T-helper 17 cell (primary cell): ENCODE measurements at places on chromosomes 5 and 9.
A peak's percentile ranks its signal among the peaks of the same experiment; 100 is the strongest.

DNA sequence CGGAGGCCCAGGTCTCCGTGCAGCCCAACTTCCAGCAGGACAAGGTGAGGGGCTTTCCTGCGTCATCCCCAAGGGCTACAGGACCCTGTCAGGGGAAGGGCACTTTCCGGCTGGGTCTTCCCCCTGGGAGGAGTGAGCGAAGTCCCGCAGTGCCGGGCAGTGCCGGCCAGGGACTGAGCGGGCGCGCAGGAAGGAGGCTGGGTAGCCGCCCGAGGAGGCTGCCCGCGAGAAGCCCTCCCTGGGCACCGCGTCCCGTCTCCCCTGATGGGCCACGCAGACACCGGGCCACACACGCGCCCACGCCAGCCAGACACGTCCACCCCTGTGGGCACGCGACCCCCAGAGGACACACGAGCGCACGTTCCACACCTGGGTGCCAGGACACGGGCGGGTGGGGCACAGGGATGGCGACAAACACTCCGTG lies 357 bp downstream of the PTGDS start:
- no peak for DNase-seq

GRCh38 chr5:168580227-168580508 lies 1.0 kb upstream of the PANK3 start:
- DNase-seq: no peak

DNA sequence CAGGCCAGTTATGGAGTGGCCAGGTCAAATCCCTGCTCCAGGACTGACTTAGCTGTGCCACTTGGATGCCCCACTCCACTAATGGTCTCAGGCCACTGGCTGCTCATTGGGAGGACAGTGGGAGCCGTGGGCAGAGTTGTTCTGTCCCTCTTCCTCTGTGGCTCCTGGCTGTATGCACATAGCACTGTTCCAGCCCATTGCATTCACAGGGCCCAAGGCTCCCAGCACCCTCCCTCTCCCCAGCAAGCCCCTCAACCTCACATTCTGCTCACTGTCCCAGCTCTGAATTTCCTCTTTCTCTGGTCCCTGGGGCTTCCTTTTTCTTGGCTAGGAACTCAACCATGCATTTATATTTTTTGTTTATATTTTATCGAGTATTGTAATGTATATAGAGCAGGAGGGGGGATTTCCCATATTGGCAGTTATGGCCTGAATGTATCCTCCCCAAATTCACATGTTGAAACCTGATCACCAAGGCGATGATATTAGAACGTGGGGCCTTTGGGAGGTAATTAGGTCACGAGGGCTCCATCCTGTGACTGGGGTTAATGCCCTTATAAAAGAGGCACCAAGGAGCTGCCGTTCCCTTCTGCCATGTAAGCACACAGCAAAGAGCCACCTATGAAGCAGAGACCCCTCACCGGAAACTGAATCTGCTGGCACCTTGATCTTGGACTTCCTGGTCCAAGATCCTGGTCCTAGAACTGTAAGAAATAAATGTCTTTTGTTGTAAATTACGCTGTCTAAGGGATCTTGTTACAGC lies 17.0 kb upstream of the MVB12B start:
- DNase-seq: no peak

DNA sequence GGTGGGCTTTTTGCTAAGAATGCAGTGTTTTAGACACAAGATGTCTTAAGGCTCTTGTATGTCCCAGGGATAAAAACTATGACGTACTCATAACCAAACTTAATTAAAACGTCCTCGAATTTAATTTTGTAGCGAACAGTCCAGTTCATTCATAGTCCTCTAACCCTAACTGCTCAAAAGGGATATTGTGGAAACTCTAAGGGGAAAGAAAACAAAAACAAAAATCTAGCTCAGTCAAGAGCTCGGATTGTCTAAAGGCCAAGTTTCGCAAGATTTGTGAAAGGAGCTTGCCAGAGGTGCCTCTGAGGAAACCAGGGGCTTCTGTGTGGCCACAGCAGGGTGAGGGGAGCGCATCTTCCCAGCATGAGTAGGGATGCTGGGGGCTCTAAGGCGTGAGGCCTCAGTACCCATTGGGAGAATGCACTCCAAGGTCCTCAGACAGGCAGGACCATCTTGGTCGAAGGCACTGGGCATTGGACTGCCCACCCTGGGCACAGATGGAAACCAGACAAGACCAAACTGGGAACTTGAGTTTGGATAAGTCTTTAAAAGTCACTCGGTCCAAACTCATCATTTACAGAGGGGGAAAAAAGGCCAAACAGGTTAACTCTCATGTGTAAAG lies 71.8 kb downstream of the PRRT1B start:
- no peak for DNase-seq

DNA sequence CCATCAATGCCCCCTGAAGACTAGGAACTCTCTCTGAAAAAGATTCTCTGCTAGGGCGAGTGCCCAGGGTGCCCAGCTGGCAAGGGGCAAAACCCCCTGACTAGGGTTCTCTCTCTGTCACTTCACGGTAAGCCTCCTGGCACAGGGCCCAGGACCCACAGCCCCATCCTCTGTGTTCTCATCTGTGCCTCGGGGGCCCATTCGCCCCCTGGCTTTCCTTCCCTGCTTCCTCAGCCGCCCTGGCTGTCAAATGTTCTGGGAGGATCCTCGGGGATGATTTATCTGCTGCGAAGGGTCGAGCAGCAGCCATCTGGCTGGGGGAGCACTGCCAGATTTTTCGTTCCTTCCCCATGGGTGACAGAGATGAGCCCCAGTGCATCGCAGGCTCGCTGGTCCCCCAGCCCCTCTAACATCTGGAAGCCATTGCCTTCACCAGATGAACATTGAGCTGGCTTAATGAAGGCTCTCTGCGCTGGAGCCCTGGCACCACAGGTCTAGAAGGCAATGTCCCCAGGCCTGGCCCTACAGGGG lies 24.2 kb downstream of the HMCN2 start:
- no peak for DNase-seq

DNA sequence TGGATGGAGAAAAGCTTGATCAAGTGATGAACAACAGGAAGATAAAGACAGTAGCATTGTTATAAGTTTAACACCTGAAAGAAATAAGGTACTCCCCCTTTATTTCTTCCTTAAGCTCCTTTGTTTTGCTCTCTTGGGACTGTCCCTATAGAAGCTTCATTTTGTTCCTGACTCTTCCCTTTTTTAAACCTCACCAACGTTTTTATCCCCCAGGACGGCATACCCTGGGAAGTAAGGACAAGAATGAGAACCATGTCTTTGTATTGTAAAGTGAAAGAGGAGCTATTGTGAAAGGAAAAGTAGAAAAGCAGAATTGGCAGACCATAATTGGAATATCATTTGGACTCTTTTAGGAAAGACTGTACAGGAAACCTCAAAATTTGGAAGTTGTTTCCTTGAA lies 1368.6 kb upstream of the C9orf72 start:
- no peak for DNase-seq

GRCh38 chr9:120932086-120932823 lies 5.7 kb upstream of the TRAF1 start:
- no peak for DNase-seq

DNA sequence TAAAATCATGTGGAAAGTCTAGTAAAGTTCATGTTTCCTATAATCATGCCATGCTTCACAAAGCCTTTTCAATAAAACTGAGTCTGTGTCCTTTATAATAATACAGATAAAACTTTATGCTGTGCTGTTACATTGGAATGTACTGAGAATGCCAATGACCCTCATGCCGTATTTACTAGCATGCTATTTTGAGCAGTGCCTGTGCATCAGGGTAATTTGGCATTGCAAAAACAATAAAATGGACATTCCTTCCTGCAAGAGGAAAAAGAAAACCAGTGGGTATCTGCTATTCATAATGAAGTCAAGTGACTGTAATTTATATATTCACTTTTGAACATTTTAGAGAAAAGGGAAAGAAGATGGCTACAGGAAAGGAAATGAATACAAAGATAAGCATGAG lies 159.0 kb downstream of the PBX3 start:
- DNase-seq: no peak

GRCh38 chr5:143086908-143087637 lies 316.4 kb downstream of the NR3C1 start:
- no peak for DNase-seq

- no peak for DNase-seq
Observed at GRCh38 chr5:78719504-78720219, 71.1 kb upstream of the LHFPL2 start.

DNA sequence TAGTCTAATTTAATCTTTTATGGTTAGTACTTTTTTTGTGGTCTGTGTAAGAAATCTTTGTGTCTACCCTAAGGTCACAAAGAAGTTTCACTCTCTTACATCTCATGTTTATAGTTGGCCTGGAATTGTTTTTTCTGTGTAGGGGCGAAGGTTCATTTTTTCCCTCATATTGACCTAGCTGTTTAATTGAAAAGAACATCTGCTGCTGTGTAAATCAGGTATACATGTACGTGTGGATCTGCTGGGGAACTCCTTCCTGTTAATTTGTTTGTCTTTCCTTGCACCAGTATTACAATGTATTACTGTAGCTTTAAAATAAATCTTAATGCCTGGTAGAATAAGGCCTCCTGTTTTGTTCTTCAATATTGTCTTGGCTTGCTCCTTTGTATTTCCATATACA lies 37.8 kb downstream of the EXOSC2 start:
- no peak for DNase-seq

DNA sequence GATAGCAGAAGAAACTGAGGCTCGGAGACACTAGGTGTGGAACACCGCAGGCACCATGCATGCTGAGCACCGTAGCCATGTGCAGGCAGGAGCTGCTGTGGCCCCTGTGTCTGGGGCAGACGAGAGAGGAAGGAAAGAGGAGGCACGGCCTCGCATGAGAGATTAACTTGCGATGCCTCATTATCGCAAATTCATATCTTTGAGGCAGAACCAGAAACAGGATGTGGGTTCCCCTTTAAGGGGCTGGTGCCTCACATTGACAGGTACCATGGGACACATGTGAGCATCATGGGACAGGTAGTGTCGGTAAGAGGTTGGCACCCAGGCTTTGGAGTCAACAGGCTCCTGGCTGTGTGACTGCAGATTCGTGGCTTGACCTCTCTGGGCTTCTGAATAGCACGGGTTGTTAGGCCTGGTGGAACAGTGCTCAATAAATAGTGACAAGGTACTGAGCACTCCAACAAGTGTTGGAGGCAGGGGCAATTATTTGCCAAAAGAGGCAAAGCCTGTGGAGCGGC lies 40.8 kb downstream of the NAIF1 start:
- peak; percentile 77 for DNase-seq
